ENCODE measurements at places on chromosomes 12 and 14.
A peak's percentile ranks its signal among the peaks of the same experiment; 100 is the strongest.

- no peak for DNase-seq
Observed at GRCh38 chr12:44294649-44295048, 458.8 kb downstream of the TMEM117 start.

GRCh38 chr14:69985463-69985862 lies 106.2 kb downstream of the SMOC1 start:
- DNase-seq, result no peak

DNA sequence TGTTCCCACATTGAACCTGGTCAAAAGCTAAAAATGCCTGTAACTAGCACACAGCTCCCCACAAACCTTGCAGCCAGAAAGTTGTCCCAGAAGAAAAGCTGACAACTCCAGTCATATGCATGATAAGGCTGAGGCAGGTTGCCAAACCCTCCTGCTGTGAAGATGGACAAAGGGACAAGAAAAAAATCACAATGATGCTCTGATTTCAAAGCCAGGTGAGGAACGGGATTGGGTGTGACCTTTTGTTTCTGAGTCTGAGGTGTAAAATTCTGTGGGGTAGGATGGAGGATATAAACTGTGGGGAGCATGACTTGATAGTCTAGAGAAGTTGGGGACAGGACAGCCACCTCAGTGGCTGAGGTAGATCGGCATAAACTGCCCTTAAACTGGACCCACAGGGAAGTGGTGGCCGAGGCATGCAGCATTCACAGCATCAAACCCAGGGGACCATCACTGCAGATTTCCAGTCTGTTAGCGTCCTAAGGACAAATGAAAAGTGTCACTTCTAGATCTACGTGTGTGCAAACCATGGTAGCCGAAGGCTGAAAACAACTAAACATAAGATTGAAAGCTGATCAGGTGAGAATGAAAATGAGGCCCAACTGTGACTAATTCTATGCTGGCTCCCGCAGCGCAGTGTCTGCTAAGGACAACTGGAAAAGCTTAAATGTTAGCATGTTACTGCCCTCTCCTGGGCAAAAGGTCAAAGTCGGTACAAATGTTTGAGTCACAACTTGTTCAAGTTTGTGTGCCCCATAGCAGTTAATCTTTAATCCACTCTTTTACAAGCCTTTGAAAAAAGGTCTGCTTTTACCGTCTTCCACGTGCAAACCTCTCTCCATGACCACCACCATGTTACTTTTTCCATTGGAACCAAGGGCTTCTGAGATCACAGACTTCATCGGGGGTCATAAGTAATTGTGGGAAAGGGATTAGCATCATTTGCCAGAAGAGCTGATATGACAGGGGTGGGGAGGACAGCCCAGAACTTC lies 39.8 kb downstream of the GRIN2B start:
- DNase-seq, result peak; percentile 11

DNA sequence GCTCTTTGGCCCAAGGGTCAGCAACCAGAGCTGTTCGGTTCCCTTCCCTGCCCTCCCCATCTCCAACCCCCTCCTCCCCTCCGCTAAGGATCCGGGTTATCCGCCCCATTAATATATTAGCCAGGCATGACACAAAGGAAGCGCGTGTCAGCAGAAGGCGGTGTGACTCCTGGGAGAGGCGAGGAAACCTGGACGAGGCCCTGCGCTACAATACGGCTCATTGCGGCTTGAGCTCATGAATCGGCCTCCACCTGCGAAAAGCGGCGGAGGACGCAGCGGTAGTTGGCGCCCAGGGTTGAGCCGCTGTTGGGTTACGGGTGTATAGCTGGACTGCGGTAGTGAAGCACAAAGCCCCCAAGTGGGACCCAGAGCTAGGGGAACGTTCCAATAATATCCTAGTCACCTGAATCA lies 9.9 kb downstream of the FOXA1 start:
- no peak for DNase-seq

- no peak for DNase-seq
Observed at GRCh38 chr14:80100681-80101080, 110.6 kb downstream of the DIO2 start.

GRCh38 chr14:103984196-103984595 lies 41.9 kb upstream of the RD3L start:
- DNase-seq, result no peak

- DNase-seq, result no peak
Observed at GRCh38 chr14:58873228-58873953, 235.6 kb downstream of the DACT1 start.

- DNase-seq, result no peak
Observed at GRCh38 chr12:56299308-56299852, 750 bp downstream of the CS start.

DNA sequence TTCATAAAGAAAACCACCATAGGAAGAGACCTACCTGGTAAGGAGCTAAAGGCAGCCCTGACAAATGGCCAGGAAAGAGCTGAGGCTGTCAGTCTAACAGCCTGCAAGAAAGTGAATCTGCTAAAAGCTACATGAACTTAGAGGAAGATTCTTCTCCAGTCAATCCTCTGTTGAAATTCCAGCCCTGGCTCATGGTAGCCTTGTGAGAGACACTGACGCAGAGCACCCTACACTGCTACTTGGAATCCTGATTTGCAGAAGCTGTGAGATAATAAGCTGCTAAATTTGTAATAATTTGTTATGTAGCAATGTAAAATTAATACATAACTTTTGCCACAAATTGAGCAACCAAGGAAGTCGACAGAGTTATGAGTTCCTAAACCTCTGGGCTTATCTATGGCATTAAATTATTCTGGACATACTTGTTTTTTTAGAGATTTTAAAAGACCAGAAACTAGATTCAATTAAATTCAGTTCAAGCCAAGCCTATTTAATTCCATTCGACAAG lies 257.0 kb downstream of the ETNK1 start:
- DNase-seq, result no peak

GRCh38 chr12:66684222-66684621 lies 5.3 kb upstream of the GRIP1 start:
- no peak for DNase-seq

- DNase-seq, result no peak
Observed at GRCh38 chr14:25055992-25056687, 6.2 kb upstream of the STXBP6 start.

GRCh38 chr12:110869803-110870202 lies 23.0 kb downstream of the CCDC63 start:
- no peak for DNase-seq

- no peak for DNase-seq
Observed at GRCh38 chr12:30700216-30700900, 4.7 kb upstream of the IPO8 start.

DNA sequence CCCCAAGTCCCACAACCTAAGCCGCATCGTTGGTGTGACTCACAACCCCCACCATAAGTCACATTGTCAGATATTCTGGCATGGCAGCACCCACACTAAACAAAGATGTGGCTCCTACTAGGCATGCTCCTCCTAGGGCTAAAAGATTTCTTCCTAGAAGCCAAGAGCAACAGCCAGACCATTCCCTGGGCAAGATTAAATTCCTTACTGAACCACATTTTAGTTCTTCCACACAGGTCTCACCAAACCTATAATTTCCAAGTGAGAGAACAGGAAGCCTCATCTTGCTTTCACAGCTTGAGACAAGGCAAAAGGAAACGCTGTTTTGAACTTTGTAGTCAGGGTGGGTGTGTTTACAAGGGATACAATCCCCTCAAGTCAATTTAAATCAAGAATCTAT lies 632.8 kb downstream of the DIO2 start:
- no peak for DNase-seq

- DNase-seq, result no peak
Observed at GRCh38 chr14:31787377-31787776, 226.2 kb downstream of the NUBPL start.

DNA sequence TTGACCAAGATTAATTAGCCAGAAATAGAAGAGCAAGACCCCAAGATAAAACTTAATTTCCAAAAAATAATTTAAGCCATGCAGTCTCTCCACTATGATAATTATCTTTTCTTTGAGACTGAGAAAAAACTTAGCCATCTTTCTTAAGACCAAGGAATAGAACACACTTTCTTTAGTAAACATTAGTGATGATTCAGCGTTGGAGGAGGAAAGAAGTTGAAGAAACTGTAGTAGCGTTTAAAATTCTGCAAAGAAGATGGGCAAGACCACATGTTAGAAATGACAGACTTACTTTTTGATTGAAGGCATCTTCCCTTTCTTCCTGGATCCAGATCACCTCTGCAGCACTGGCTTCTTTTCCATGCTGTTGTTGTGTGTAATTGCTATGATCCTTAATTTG lies 124.8 kb upstream of the RASSF8 start:
- DNase-seq, result no peak

DNA sequence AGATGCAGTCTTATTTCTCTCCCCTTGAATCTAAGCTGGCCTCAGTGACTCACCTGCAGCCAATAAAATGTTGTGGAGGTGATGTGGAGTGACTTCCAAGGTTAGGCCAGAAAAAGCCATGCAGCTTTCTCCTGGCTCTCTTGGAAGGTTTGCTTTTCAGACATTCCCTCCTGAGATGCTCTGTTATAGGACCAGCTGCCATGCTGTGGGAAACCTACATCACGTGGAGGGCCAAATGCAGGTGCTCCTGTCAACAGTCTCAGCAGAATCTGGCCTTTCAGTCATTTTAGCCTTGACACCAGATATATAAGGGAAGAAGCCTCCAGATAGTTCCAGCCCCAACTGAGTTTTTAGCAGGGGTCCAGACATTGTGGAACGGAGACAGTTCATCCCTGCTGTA lies 38.1 kb upstream of the DACT1 start:
- DNase-seq, result no peak

GRCh38 chr12:109203480-109203879 lies 87.1 kb downstream of the ACACB start:
- DNase-seq, result no peak

GRCh38 chr12:179131-179884 lies 34.6 kb downstream of the SLC6A12 start:
- no peak for DNase-seq

- peak; percentile 9 for DNase-seq
Observed at GRCh38 chr12:68189821-68190242, 30.3 kb upstream of the IFNG start.

- no peak for DNase-seq
Observed at GRCh38 chr14:65042296-65042695, 55.6 kb downstream of the FNTB start.

- DNase-seq, result no peak
Observed at GRCh38 chr12:6826125-6826733, 2.0 kb upstream of the P3H3 start.

- DNase-seq, result no peak
Observed at GRCh38 chr14:23439107-23439835, 3.8 kb upstream of the MYH7 start.

GRCh38 chr14:23358042-23358441 lies 5.4 kb upstream of the SLC22A17 start:
- no peak for DNase-seq

GRCh38 chr14:70118064-70118463 lies 70.7 kb downstream of the SLC8A3 start:
- no peak for DNase-seq

GRCh38 chr12:85765453-85765869 lies 70.7 kb downstream of the RASSF9 start:
- no peak for DNase-seq

DNA sequence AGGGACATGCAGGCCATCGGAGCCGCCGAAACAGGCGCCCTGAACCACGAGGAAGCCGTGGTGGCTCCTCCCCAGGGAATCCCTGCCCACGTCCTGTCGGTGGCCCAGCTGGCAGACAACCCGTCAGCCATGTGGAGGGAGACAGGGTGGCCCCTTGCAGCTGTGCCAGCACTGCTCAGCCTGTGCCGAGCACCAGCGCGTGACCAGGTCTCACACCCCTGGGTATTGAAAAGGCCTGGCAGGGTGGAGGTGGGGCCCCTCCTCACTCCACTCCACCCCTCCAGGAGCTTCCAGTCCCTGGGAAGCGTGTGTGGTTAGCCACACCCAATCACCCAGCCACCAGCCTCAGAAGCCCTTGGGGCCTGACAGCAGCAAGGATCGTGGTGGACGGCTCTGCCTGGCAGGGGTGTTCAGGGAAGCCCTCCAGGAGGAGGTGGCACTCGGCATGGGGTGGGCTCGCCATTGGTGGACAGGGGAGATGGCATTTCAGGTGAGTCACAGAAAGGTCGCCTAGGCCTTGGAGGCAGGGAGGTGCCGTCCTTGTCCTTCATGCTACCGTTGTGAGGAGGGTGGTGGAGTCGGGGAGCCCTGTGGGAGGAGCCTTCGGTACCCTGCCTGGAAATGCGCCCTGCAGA lies 12.3 kb upstream of the DLK1 start:
- DNase-seq, result no peak

DNA sequence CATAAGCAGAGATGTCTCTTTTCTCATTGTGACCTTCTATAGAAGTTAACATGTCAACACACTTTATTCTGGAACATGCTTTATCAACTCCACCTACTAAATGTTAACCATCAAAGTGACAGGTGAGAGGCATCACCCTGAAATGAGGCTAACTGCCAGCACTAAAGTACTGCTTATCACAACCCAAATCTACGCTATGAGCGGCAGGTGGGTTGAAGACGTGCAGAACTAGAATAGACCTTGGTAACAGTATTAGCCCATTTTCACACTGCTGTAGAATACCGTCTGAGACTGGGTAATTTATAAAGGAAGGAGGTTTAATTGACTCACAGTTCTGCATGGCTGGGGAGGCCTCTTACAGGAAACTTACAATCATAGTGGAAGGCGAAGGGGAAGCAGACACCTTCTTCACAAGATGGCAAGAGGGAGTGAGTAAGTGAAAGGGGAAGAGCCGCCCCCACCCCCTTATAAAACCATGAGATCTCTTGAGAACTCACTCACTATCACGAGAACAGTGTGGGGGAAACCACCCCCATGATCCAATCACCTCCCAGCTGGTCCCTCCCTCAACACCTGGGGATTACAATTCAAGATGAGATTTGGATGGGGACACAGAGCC lies 359.0 kb downstream of the SEC23A start:
- DNase-seq, result no peak

DNA sequence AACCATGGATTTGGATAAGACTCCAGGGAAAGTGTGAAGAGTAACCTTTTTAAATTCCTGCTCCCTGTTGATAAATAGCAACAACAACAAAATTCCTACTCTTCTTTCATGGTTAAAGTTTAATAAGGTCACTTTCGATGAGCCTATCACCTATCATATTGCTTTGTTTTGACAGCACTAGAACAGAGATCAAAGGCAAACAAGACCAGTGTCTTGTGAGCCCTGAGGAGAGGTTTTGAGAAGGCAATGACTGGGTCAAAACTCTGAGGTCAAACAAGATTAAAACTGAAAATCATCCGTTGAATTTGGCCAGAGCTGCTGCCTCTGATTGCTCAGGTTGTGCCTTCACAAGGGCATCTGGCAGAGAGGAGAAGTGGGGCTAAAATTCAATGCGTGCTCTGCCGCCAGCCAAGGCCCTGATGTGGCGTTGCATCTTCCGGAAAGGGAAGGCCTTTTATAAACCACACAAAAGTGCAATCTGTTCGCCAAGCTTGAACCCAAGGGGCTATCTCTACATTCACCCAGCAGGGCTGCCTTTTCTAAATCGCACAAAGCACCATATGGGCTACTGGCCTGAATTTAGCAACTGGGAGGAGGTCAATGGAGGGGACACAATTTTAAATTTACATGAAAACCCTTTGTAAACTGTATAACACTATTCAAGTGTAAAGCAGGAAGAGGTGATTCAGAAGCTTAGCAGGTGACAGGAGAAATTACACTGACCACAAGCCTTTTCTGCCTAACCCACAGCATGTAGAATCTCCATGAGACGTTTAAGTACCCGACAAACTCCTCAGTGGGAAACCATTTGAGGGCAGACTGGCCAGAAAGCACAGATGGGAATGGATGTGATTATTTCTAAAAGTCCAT lies 140.8 kb downstream of the DAD1 start:
- no peak for DNase-seq

GRCh38 chr14:89241257-89241656 lies 175.8 kb downstream of the FOXN3 start:
- DNase-seq, result no peak

Data from GM04503 (cell line).